ENCODE measurements at places on chromosomes 7 and 10. TPM values are rescaled to one million over a fixed set of nuclear protein-coding genes. Genes with fewer than 3 reads are reported as not detected.

GRCh38 chr10:77602231-77602912 is 35.2 kb downstream of the KCNMA1 start:
- DNase-seq = no peak

GRCh38 chr10:101650863-101651262 is 44.1 kb downstream of the FBXW4 start:
- no peak for DNase-seq

- no peak for DNase-seq
Observed at GRCh38 chr10:114478281-114478680, 74.0 kb upstream of the AFAP1L2 start.

DNA sequence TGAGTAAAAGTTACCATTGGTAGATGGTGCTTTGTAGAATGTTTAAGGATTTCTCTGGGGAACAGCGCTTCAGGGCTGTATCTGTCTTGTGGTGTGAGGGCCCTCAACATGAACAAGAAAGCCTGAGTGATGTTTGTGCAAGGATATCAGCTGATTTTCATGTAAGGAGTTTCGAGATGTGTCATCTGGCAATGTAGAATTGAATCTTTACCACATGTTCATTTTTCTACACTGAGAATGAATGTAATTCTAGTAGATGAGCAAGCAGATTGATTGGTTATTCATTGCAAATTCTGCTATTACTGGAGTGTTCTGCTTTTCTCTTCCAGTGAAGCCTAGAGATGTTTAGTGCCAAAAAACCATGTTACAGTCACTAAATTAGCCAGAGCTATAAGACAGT is 87.7 kb downstream of the ST7 start:
- no peak for DNase-seq

TMEM225B gene
- total RNA-seq = not detected

NXPH1 gene
- total RNA-seq = not detected

OR9A2 gene
- total RNA-seq = not detected

ABCA13 gene
- 0.19 TPM for total RNA-seq
